ENCODE measurements at places on chromosomes 16 and 17.

DNA sequence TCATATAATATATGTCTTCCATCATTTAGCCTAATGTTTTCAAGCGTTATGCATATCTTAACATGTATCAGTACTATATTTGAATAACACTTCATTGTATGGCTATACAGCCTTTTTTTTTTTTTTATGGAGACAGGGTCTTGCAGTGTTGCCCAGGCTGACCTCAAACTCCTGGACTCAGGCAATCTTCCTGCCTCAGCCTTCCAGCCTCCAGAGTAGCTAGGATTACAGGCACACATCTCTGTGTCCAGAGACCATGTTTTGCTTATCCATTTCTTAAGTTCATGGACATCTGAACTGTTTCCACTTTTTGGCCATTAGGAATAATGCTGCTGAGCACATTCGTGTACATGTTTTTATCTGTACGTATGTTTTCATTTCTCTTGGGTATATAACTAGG, 7.8 kb downstream of the BPTF start:
- DNase-seq = no peak

DNA sequence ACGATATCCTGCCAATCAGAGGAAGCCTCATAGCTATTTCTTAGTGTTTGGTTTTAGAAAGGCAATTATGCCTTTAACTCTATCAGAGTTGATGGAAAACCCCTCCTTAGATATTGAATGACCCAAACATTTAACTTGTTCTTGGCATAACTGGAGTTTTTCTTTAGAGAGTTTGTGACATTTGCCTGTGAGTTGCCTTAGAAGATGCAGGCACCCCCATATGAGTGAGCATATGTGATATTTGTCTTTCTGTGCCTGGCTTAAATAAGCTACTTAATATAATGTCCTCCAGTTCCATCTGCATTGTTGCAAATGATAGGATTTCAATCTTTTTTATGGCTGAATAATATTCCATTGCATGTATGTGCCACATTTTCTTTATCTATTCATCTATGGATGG, 19.6 kb upstream of the B4GALNT2 start:
- no peak for DNase-seq

- DNase-seq = no peak
These were observed 18.8 kb downstream of the TNRC6A start for GRCh38 chr16:24748242-24748641.

GRCh38 chr16:55044201-55044975, 113.7 kb downstream of the IRX5 start:
- DNase-seq = no peak

DNA sequence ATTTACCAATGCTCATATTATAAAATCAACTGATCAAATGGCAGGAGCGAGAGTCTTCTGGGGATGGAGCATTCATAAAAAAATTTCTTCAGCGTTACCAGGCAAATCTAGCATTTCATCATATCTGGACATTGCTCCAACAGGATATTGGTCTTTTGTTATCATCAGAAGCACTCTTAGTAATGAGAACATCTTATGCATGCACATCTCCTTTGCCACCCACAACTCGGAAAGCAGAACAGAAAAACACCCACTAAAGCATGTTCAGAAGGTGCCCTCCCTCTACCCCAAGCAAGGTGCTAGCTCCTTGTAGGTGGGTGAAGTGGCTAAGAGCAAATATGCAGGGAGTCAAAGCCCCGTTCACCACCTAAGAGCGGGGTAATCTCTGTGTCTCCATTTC, 18.9 kb downstream of the ARHGAP17 start:
- no peak for DNase-seq
